ENCODE measurements at places on chromosomes 11 and 22.

GRCh38 chr11:108556019-108556418 lies 37.5 kb downstream of the EXPH5 start:
- DNase-seq, result no peak

DNA sequence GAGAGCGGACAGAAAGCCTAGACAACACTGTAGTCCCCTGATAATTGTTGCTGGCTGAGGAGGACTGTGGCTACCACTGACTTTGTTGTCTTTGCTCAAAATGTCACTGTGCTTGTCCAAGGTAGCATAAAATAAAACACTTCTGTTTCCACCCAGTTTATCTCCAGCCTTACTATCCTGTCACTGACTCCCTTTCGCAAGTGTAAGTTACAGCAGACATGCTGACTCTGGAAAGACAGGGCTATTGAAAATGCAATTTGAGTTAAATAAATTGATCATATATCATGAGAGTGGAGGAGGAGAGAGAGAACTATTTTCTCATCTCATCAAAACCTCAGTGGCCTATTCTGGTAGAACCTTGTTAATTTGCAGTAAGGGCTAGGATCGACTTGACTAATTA lies 138.0 kb upstream of the KIRREL3 start:
- no peak for DNase-seq

DNA sequence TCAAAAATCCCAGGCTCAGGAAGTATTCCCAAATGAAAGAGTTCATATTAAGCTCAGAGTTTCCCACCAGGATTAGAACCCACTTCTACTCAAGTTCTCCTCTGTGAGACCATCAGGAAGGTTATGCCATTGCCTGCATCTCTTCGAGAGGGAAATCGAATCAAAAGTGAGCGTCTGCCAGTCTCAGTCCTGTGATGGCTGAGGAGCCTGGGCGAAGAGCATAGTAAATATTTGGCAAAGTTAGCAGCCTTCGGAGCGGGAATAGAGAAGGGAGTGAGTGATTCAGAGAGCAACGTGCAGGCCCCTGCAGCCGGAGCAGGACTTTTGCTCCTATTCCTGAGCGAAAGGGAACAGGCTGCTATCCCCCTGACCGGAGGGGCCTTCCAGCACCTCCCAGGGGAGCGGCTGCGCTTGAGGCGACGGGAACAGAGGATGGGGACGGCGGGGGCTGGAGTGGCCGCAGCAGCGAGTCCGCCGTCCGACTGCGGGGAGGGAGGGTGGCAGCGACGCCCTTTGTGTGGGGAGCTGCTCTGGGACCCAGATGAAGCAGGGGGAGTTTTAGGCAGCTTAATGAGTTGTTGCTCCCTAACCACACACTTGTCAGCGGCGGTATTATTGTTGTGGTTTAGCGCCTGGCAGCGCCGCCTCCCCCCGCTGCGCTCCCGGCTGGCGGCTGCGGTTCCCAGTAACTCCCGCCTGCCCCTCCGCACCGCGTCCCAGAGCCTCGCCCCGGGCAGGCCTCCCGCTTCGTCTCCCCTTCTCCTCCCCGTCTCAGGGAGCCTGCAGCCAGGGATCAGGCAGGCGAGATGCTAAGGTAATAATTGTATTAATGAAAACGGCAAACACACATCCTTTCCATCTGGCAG lies 21.7 kb upstream of the NRGN start:
- DNase-seq, result peak; percentile 31

DNA sequence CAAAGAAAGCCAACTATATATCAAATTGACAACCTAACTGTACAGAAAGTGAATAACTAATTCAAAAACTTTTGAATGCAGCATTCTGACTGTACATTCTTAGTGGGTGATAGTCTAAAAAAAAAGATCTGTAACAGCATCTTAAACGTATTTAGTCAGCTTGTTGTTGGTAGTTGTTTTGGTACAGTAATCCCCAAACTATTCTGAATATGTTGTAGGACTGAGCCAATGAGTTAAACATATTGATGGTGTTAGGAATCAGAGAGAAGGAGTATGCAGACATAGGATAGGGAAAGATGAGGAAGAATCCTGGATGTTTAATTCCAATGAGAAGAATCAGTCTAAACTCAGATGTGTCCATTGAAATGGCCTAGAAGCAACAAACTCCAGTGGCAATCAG lies 41.9 kb upstream of the KIRREL3 start:
- DNase-seq, result peak; percentile 83

GRCh38 chr11:84193706-84194105 lies 907.5 kb upstream of the CCDC90B start:
- DNase-seq, result no peak

DNA sequence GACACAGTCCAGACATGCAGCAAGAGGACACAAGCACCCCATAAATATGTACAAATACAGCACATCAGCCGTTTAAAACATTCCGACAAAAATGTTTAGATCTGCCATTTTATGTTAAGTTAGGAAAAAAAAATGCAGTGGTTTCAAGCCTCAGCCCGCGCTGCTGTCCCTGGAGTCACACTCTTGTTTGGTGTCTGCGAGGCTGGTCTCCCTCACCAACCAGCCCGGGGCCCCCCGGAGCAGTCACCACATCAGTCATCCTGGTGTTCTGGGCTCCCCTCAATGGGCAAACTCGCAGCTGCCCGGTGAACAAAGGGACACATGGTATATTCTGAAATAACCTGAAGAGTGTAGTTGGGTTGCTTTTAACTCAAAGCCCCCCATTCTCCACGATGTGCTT lies 1022.2 kb downstream of the BRD1 start:
- no peak for DNase-seq

DNA sequence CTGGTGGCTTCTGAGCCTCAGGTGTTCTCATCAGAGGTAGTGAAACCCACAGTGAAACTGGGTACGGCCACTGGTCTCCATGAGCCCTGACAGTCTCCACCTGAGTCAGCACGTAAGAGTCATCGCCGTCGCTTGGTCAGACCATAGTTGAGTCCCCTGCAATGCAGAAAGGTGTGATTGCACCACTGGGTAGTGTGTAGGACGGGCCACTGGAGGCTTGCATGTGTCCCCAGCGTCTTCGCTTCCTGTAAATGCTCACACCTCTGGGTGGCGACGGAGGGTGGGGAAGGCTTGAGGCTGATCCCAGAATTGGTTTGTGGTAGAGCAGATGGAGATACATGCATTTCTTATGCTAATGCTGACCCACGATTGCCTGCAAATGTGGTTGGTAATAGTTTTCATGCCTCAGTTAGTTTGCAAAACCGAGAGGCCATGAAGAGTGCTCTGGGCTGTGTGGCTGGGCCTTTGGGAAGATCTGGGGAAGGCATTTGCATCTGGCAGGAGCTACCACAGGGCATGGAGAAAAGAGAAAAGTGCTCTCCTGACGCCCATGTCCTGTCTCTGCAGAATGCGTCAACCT lies 26.5 kb downstream of the CTTN start:
- DNase-seq, result no peak

DNA sequence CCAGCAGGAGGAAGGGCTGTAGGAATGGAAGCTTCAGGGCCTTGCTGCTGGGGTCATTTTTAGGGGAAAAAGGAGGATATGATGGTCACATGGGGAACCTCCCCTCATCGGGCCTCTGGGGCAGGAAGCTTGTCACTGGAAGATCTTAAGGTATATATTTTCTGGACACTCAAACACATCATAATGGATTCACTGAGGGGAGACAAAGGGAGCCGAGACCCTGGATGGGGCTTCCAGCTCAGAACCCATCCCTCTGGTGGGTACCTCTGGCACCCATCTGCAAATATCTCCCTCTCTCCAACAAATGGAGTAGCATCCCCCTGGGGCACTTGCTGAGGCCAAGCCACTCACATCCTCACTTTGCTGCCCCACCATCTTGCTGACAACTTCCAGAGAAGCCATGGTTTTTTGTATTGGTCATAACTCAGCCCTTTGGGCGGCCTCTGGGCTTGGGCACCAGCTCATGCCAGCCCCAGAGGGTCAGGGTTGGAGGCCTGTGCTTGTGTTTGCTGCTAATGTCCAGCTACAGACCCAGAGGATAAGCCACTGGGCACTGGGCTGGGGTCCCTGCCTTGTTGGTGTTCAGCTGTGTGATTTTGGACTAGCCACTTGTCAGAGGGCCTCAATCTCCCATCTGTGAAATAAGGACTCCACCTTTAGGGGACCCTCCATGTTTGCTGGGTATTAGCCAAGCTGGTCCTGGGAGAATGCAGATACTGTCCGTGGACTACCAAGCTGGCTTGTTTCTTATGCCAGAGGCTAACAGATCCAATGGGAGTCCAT lies 14.1 kb downstream of the IL10RA start:
- DNase-seq, result no peak

DNA sequence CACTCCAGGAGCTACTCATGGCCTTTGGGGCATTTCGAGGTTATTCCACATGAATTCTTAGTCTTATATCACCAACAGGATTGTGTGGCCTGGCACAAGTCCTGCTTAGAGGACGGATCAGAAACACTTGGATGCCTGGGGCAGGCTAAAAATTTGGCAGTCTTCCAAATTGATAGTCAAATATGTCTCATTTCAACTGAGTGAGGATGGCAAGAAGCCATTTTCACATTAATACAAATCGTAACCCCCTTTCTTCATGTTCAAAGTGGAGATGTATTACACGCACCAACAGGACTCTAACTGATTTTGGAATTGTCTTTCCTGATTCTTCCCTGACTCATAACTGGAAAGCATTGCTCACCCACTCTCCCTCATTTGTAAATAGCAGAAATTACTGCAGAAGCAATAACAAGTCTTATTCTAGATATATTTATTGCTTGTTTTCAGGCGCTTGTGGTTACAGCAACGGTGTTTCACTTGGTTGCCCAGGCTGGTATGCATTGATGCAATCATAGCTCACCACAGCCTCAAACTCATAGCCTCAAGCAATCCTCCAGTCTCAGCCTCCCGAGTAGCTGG lies 10.3 kb upstream of the CCDC86 start:
- DNase-seq, result peak; percentile 53

DNA sequence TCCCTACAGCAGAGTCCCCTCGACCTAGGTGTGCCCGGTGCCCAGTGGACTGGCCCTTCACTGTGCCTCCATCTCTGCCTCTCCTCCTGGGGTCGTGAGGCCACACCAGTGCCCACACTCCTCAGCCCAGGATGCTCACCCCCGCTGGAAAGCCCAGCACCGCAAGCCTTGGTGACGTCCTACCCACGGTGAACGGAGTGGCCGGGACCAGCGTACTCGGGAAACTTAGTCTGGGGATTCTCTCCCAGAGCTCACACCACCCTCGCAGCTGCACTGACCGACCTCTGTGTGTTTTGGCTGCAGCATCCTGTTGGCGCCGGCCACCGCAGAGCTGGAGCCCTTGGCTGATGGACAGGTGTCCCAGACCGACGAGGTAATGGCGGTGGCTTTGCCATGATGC lies 35.5 kb upstream of the KRTAP5-7 start:
- DNase-seq, result no peak

- no peak for DNase-seq
These were observed 9.2 kb upstream of the TSKU start for GRCh38 chr11:76773921-76774361.

DNA sequence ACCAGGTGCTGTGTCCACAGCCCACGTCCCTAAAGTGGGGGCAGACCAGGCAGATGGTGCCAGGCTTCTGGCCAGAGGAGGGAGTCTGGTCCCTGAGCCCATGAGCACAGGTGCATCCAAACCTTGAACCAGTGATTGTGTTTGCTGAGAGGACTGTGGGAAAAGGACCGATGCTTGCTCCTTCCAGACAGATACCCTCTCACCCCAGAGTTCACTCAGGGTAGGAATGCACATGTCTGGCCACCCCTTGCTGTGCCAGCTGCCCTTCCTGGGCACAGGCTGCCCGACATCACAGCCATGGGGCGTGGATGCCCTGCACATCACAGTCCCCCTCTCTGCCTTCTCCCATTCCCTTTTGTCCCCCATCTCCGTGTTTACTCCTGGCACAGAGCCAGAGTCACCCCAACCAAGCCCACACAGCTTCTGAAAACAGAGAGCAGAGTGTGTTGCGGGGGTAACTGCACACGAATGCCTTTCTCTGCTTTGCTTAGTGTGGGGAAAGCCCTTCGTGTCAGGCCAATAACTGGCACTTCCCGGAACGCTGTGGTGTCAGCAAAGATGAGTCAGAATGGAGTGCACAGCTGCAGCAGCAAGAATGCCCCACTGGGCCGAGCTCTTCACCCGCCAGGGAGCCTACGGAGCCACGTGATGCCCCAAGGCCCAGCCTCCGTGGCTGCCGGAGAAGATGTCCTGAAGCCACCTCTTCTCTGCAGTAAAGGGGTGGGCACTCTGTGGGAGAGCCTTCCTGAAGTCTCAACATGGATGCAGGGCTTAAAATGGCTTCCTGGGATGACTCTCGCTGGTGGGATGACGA lies 7.6 kb downstream of the CARS1 start:
- peak; percentile 99 for DNase-seq

- DNase-seq, result peak; percentile 59
These were observed 437.8 kb upstream of the CCDC90B start for GRCh38 chr11:83723999-83724398.

GRCh38 chr22:44582016-44582415 lies 84.0 kb upstream of the RTL6 start:
- DNase-seq, result no peak

DNA sequence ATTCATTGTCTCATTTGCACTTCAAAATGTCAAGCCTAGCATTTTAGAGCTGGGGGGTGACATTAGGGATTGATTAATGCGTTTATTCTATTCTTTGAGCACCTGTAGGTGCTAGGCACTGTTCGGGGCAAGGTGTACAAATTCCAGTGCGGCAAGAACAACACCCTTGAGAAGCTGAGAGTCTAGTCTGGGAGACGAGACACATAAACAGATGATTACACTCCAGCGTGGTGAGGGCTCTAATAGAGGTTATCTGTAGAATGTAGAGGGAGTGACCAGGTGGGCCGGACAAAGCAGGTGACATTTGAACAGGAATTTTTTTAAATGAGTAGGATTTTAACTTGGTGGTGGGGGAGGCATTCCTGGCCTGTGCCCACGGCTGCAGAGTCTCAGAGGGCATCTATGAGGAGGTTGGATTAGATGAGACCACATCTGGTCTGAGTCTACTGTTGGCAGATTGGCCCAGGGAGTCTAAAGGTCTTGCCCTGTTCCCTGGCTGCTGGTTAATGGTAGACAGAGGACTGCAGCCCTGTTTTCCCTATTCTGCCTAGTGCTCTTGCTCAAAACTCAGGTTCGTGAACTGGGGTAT lies 970 bp downstream of the CAT start:
- DNase-seq, result no peak

DNA sequence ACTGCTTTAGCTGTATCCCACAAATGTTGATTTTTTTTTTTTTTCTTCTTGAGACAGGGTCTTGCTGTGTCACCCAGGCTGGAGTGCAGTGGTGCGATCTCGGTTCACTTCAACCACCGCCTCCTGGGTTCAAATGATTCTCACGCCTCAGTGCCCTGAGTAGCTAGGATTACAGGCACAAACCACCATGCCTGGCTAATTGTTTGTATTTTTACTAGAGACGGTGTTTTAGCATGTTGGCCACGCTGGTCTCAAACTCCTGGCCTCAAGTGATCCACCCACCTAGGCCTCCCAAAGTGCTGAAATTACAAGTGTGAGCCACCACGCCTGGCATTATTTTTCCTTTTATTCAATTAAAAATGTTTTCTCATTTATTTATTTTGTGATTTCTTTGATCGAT lies 55.9 kb downstream of the PDHX start:
- no peak for DNase-seq
